Hepatic stellate cell (primary cell): ENCODE measurements at places on chromosomes 1 and 21.

- no peak for DNase-seq
Observed at GRCh38 chr1:23480187-23481025, 3.6 kb downstream of the ASAP3 start.

GRCh38 chr21:29671728-29672127 lies 268.1 kb downstream of the GRIK1 start:
- DNase-seq, result no peak

- no peak for DNase-seq
Observed at GRCh38 chr1:55812281-55812680, 597.1 kb upstream of the USP24 start.

GRCh38 chr1:204075139-204075521 lies 2.2 kb downstream of the SOX13 start:
- no peak for DNase-seq

GRCh38 chr1:199742547-199742946 lies 285.0 kb upstream of the NR5A2 start:
- DNase-seq, result peak; percentile 36

DNA sequence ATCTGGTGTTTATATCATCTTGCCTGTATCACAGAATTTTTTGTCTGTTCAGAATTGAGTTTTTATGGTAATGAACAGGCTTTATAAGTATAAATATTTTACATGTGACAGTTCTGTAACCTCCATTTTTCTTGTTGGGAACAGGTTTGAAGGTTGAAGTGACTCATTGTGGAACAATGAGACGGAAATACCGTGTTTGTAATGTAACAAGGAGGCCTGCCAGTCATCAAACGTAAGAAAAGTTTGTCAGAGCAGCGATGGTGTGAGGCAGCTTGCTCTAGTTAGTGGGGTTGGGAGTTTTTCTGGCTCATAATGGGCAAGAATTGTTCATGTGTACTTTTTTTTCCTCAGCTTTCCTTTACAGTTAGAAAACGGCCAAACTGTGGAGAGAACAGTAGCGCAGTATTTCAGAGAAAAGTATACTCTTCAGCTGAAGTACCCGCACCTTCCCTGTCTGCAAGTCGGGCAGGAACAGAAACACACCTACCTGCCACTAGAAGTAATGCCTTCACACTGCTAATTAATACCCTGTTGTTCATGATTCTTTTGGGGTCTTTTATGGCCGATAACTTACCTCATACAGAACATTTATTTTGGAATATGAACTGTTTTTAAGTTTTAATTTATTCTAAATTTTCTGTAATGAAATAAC lies 75.2 kb upstream of the TEKT2 start:
- peak; percentile 9 for DNase-seq

DNA sequence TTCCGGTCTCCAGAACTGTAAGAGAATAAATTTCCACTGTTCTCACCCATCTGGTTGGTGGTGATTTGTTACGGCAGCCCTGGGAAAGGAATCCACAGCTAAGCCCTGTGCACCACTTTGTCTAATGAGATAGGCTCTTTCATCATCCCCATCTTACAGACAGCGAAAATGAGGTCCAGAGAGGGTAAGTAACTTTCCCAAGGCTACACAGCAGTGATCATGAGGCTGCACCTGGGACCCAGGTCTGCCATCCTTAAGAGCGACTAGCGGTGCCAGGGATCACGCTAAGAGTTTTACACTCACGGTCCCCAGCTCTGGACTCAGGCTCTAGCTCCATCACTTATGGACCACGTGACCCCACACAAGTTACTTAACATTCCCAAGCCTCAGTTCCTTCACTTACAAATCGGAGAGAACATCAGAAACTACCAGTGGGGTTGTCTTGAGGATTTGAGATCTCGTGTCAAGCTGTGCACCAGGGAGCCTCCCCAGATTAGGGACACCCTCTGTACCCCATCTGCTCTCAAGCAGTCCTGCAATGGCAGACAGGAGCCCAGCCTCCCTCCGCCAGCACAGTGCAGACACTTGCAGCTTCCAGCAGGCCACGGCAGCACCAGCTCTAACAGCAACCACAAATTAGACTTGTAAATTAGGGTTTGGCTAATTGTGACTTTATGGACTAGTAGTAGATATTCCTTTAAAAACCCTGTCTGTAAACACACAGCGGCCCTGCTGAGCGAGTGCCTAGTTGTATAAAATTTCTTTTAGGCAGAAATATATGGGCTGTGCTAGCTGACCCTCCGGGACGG lies 87.3 kb downstream of the DISP3 start:
- no peak for DNase-seq

DNA sequence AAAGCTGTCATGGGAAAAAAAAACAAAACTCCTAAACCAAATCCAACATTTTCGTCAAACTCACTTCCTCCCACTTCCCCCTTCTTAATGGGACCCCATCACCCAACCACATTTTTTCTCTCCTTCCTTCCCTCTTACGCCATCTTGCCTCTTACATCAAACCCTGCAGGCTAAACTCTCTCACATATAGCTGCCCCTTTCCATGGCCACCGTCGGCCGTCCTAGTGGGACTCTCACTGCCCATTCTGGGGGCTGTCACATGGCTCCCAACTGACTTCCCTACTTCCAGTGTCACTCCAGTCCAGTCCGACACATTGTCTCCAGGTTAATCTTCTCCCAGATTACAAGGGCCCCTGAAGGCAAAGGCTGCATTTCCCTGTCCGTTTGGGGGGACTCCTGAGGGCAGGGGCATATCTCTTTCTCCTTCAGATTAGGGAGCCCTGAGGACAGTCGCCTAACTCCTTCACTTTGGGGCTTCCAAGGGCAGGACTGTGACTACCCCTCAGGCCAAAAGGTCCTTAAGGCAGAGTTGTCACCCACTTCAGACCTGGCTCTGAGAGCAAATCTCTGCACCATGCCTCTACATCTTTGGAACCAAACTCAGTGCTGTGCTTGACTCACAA lies 658 bp downstream of the UBXN11 start:
- no peak for DNase-seq

DNA sequence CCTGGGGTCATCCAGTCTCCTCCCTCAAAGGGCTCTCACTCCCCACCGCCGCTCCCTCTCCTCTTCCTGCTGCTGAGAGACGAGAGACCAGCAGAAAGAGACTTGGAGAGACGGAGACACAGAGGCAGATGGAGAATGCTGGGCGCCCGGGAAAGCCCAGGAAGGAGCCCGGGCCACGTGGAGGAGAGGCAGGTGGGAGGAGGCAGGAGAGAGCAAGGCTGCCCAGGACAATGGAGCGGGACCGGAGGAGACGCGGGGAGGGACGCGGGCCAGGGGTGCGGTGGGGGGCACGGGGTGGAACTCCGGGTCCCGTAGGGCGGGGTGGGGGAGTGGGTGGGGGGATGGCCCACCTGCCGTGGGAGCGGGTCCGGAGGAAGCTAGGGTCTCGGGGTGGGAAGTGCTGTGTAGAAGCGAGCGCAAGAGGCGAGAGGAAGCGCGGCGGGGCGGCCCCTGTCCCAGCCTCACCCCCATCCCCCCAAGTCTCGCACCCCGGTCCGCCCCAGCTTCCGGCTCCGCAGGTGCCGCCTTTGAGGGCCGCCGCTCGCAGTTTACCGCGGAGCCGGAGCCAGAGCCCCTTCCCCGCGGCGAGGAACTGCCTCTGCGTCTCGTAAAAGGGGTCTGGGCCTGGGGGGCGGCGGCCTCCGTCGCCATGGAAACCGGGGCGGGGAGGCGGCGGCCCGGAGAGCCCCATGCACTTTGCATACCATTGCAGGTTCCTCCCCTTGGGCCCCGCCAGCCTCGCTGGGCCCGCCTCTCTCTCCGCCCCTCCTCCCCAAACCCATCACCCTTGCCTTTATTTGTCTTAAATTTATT lies 11.7 kb upstream of the EPHA2 start:
- DNase-seq, result peak; percentile 61

DNA sequence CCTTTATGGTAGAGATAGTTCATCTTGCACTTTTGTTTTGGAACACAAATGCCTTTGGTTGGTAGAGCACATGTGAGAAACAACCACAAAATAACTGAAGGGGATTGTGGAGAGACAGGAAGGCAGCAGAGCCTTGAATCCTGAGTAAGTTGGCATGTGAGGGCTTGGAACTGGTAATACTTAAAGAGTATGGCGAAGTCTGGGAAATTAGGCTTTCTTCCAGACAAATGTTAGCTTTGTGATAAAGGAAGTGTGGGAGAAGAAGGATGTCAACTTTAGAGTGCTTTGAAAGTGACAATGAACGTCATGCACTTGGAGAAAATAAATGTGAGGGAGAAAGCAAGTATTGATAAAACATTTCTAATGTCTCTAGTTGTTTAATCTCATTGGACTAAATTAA lies 476.3 kb upstream of the ZRANB2 start:
- DNase-seq, result no peak

DNA sequence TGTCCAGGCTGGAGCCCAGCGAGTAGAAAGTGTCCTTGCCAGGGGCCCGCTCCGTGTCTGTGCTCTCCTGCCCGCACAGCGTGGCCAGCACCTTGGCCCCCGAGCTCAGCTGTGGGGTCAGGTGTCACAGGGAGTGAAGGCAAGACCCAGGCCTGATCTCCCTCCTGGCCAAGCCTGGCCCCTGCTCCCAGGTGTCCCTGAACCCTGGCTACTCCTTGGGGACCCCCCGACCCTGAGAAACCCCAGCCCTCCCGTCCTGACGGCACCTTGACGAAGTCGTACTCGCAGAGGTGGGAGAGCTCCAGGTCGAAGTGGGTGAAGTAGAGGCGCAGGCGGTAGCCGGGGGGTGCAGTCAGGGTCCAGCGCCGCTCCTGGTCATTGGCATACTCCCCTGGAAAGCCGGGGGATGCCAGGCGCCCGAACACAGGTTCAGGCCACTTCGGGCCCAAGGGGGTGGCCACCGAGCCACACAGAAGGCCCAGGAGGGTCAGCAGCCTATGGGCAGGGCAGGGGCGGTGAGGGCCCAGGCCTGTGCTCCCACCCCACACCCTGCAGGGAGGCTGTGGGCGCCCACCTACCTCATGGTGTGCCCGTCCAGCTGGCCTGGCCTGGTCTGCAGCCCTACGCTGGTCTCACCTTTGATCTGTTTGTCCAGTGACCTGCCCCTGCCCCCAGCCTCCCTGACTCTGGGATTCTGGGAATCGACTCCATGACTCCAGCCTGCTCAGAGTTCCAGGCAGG lies at the start of gene MASP2:
Gene MASP2, minus strand, starts transcription at position 615 of the 741 bp plus-strand sequence. Its CDS starts 32 bp downstream, at position 583.
- DNase-seq, result no peak

GRCh38 chr1:192994141-192994540 lies 65.0 kb downstream of the UCHL5 start:
- no peak for DNase-seq

DNA sequence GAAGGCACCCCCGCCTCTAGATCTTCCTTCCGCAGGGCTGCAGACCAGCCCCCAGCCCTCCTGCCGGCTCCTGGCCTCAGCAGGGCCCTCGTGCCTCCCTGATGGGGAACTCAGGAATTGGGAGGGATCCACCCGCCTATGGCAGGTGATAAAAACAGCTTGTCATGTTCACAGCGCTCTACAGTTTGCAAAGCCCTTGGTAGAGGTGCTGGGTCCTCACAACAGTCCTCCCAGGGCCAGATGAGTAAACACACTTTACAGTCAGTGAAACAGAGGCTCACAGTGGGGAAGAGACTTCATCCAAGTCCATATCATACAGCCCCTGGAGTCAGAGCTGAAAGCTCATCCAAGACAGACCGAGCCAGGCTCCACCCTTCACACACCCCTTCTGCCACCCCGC lies 97.0 kb upstream of the IFFO2 start:
- DNase-seq, result no peak
